ENCODE measurements at places on chromosomes 2 and 18.

DNA sequence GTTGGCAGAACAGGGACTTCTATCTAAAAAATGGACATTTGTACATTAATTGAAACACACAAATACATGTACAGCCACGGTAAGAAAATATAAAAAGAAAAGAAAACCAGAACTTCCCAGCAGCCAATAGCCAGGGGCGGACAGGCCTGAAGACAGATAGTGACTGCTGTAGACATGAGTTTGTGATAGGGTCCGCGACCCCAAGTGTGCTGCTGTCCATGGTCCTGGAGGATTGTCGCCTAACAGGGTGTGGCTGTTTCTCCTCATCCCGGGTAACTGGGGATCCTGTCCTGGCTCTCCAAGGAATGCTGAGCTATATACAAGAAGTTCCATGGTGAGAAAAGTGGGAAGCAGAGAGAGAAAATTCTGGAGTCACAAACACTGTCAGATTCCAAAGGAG lies 266.5 kb upstream of the SALL3 start:
- DNase-seq: no peak
- no peak overlapping the region for H3K27ac ChIP-seq
- no peak overlapping the region for H3K4me3 ChIP-seq
- H3K27me3 ChIP-seq: no peaks in the 10 kb centered on the region
- H3K4me1 ChIP-seq: no peaks in the 10 kb centered on the region
- no peaks in the 10 kb centered on the region for H3K36me3 ChIP-seq

- no peak overlapping the region for H3K27ac ChIP-seq
- H3K4me1 ChIP-seq: no peaks in the 10 kb centered on the region
- H3K36me3 ChIP-seq: no peaks in the 10 kb centered on the region
- H3K4me3 ChIP-seq: no peak overlapping the region
Measured at GRCh38 chr2:204470178-204470620, 75.1 kb upstream of the PARD3B start.

DNA sequence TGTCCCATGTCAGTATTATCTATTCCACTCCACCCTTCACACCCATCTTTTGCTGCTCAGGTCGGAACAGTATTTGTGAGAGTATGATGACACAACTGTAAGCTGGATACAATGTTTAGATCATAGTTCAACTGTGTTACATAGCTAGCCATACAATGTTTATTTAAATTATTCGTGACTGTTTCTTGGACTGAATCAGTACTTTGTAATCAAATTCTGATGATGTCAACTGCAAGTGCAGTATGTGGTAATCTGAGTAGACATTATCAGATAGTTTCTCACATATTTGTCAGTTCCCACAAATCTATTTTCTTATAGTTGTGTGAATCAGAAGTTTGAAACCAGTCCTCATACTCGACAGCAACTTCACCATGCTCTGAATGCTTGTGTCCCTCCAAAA lies 177.6 kb downstream of the ZNF407 start:
- H3K36me3 ChIP-seq: peaks cover 5% of the 10 kb centered on the region

GRCh38 chr2:47535073-47535472 lies 132.1 kb downstream of the MSH2 start:
- H3K27me3 ChIP-seq: peaks cover 36% of the 10 kb centered on the region
- DNase-seq: no peak
- H3K4me3 ChIP-seq: no peak overlapping the region
- no peak overlapping the region for H3K27ac ChIP-seq
- H3K36me3 ChIP-seq: peaks cover 1% of the 10 kb centered on the region

DNA sequence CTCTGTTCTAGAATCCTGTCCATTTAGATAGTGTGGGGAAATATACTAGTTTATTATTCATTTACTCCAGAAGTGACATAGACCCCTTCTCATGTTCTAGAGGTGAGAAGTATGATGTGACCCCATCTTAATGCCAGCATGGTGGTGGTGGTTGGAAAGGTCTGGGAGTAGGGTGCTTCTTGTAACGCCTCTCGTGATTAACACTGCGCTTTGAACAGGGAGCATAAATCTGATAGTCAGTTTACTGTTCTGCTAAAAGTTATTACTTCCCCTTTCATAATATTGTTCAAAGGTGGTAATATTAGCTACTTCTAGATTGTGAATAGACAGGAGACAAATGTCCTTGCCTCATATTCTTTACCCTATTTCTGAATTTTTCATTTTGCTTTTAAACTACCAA lies 35.6 kb downstream of the EHBP1 start:
- H3K4me1 ChIP-seq: peaks cover 19% of the 10 kb centered on the region
- H3K27ac ChIP-seq: no peak overlapping the region
- no peak for DNase-seq
- H3K4me3 ChIP-seq: no peak overlapping the region

DNA sequence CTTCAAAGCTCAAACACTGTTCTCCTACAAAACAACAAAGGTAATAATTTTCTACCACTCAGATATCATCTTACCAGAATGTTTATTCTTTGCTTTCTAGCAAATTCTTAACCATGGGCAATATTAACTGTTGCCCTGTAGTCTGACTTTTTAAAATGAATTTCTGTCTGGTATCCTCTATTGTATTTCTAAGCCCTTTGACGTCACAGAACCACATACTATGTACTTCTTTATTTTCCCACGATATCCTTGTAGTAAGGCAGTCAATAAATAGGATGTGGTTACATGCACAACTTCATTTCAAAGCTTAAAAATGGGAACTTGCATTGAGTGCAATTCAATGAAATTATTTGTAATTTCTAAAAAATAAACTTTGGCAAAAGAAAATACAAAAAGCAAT lies 58.7 kb downstream of the THADA start:
- no peaks in the 10 kb centered on the region for H3K4me1 ChIP-seq
- H3K27ac ChIP-seq: peak overlapping the region; percentile 32

- H3K36me3 ChIP-seq: no peaks in the 10 kb centered on the region
- no peak overlapping the region for H3K4me3 ChIP-seq
- no peaks in the 10 kb centered on the region for H3K27me3 ChIP-seq
- DNase-seq: no peak
- H3K4me1 ChIP-seq: no peaks in the 10 kb centered on the region
Measured at GRCh38 chr18:38709122-38709521, 1143.5 kb upstream of the CELF4 start.

DNA sequence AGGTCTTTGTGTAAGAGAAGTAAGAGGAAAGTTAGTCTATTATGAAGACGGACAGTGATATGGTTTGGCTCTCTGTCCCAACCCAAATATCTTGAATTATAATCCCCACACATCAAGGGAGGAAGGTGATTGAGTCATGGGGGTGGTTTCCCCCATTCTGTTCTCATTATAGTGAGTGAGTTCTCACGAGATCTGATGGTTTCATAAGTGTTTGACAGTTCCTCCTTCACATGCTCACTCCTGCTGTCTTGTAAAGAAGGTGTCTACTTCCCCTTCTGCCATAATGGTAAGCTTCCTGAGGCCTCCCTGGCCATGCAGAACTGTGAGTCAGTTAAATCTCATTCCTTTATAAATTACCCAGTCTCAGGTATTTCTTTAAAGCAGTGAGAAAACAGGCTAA lies 67.6 kb downstream of the NEURL3 start:
- H3K36me3 ChIP-seq: no peaks in the 10 kb centered on the region
- no peak overlapping the region for H3K4me3 ChIP-seq
- H3K27ac ChIP-seq: no peak overlapping the region
- H3K4me1 ChIP-seq: no peaks in the 10 kb centered on the region
- H3K27me3 ChIP-seq: no peaks in the 10 kb centered on the region

- H3K4me1 ChIP-seq: no peaks in the 10 kb centered on the region
- H3K4me3 ChIP-seq: no peak overlapping the region
- peaks cover 51% of the 10 kb centered on the region for H3K27me3 ChIP-seq
- peaks cover 2% of the 10 kb centered on the region for H3K36me3 ChIP-seq
- no peak overlapping the region for H3K27ac ChIP-seq
Measured at GRCh38 chr2:238796223-238796885, 51.5 kb upstream of the TWIST2 start.

DNA sequence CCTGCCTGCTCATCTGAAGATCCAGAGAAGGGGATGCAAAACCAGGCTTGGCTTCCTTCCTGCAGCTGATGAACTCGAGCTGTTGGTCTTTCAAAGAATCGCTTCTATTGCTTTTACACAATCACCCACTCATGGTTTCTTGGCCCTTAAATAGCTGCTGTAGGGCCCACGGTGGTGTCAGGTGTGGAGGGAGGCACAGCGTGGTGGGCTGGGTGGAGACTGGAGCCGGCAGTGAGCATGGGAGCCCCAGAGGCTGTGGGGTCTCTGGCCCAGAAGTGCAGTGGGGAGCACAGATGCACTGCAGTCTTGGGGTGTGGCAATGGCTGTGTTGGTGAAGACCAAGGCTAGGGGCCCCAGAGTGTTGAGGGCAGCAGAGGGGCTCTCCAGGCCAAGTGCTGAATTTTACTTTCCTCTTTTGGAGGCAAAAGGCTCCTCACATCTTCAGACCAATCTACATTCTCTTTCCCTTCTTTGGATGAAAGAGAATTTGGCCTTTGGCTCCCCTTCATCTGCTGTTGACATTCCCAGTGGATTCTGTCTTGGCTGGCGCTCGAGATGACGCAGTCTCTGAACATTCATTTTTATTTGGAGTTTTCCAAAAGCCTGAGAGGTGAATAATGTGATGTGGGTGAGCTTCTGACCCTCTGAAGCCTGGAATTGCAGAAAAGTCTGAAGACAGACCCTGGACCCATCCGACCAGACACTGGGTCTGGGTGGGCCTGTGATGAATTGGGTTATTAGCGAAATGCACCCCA lies 70.1 kb upstream of the ASB18 start:
- no peaks in the 10 kb centered on the region for H3K4me1 ChIP-seq
- no peak overlapping the region for H3K27ac ChIP-seq
- no peak overlapping the region for H3K4me3 ChIP-seq
- H3K36me3 ChIP-seq: no peaks in the 10 kb centered on the region
- no peak for DNase-seq

- H3K27me3 ChIP-seq: no peaks in the 10 kb centered on the region
- H3K4me1 ChIP-seq: peaks cover 14% of the 10 kb centered on the region
- peaks cover 3% of the 10 kb centered on the region for H3K36me3 ChIP-seq
- DNase-seq: no peak
- no peak overlapping the region for H3K27ac ChIP-seq
- no peak overlapping the region for H3K4me3 ChIP-seq
Measured at GRCh38 chr2:200528228-200528627, 2.2 kb downstream of the SGO2 start.

GRCh38 chr2:216490061-216490460 lies 8.6 kb upstream of the RPL37A start:
- H3K4me3 ChIP-seq: no peak overlapping the region
- H3K4me1 ChIP-seq: no peaks in the 10 kb centered on the region
- no peaks in the 10 kb centered on the region for H3K27me3 ChIP-seq
- no peaks in the 10 kb centered on the region for H3K36me3 ChIP-seq

- no peak overlapping the region for H3K4me3 ChIP-seq
- H3K27ac ChIP-seq: no peak overlapping the region
- no peaks in the 10 kb centered on the region for H3K4me1 ChIP-seq
- H3K36me3 ChIP-seq: no peaks in the 10 kb centered on the region
- no peaks in the 10 kb centered on the region for H3K27me3 ChIP-seq
Measured at GRCh38 chr2:19073522-19073921, 284.9 kb downstream of the OSR1 start.

GRCh38 chr2:193703411-193703810 lies 1508.7 kb upstream of the TMEFF2 start:
- H3K27me3 ChIP-seq: no peaks in the 10 kb centered on the region
- no peak for DNase-seq
- H3K27ac ChIP-seq: no peak overlapping the region
- no peak overlapping the region for H3K4me3 ChIP-seq

- H3K4me3 ChIP-seq: no peak overlapping the region
- H3K27ac ChIP-seq: no peak overlapping the region
- H3K27me3 ChIP-seq: peaks cover 25% of the 10 kb centered on the region
- peaks cover 3% of the 10 kb centered on the region for H3K36me3 ChIP-seq
- no peak for DNase-seq
- H3K4me1 ChIP-seq: peaks cover 6% of the 10 kb centered on the region
Measured at GRCh38 chr2:162075689-162076132, 1.7 kb upstream of the DPP4 start.

GRCh38 chr2:39091543-39091942 lies 29.3 kb downstream of the SOS1 start:
- no peak for DNase-seq
- H3K27ac ChIP-seq: peak overlapping the region; percentile 7
- peaks cover 9% of the 10 kb centered on the region for H3K36me3 ChIP-seq
- H3K4me3 ChIP-seq: no peak overlapping the region
- no peaks in the 10 kb centered on the region for H3K27me3 ChIP-seq
- peaks cover 41% of the 10 kb centered on the region for H3K4me1 ChIP-seq

GRCh38 chr2:166932032-166932431 lies 43.8 kb downstream of the XIRP2 start:
- DNase-seq: no peak
- no peak overlapping the region for H3K27ac ChIP-seq
- H3K4me3 ChIP-seq: no peak overlapping the region
- H3K27me3 ChIP-seq: no peaks in the 10 kb centered on the region

GRCh38 chr2:2574401-2575180 lies 243.5 kb upstream of the MYT1L start:
- H3K4me3 ChIP-seq: no peak overlapping the region
- H3K4me1 ChIP-seq: no peaks in the 10 kb centered on the region
- H3K27me3 ChIP-seq: no peaks in the 10 kb centered on the region
- no peaks in the 10 kb centered on the region for H3K36me3 ChIP-seq
- no peak overlapping the region for H3K27ac ChIP-seq

DNA sequence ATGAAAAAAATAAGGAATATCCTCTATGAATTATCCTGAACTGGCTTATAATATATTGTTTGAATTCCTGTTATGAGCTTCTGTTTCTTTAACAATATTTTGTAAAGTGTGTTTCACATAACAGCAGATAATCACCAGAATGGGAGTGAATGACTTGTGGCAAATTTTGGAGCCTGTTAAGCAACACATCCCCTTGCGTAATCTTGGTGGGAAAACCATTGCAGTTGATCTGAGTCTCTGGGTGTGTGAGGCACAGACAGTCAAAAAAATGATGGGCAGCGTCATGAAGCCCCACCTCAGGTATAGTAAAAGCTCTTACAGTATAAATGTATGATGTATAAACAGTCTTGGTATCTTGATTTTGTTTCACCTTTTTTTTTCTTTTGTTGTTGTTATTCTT lies 5.9 kb downstream of the GEN1 start:
- no peak for DNase-seq
- H3K36me3 ChIP-seq: peaks cover 4% of the 10 kb centered on the region
- H3K4me1 ChIP-seq: peaks cover 4% of the 10 kb centered on the region
- no peak overlapping the region for H3K27ac ChIP-seq
- H3K27me3 ChIP-seq: no peaks in the 10 kb centered on the region
